ENCODE measurements at places on chromosomes 1 and 21.

DNA sequence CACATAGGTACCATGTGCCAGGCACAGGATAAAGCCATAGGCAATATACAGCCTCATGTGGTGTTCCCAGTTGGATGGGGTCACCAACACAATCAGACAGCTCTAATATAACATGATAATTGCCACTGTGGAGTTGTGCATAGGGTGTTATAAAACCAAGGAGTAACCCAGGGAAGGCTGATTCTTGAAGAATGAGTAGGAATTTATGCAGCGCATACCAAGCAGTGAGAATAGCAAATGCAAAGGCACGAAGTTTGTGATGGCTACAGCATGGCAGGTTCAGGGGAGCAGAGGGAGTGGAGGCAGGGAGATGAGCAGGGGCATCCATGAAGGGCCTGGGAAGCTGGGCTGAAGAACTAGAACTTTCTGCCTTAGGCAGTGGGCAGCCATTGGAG, 20.4 kb upstream of the SLC2A1 start:
- DNase-seq = no peak

GRCh38 chr1:186672131-186672530, 8.1 kb downstream of the PTGS2 start:
- no peak for DNase-seq

DNA sequence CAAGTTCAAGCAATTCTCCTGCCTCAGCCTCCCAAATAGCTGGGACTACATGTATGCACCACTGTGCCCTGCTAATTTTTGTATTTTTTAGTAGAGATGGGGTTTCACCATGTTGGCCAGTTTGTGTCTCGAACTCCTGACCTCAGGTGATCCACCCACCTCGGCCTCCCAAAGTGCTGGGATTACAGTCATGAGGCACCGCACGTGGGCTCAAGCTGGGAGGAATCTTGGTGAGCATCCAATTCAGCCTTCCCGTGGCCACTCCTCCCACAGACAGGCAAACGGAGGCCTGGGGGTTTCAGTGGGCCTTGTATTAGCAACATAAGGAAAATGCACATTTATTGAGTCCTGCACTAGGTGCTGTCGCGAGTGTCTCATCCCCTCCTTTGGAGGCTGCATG, 24.5 kb upstream of the VWA5B1 start:
- DNase-seq = no peak

DNA sequence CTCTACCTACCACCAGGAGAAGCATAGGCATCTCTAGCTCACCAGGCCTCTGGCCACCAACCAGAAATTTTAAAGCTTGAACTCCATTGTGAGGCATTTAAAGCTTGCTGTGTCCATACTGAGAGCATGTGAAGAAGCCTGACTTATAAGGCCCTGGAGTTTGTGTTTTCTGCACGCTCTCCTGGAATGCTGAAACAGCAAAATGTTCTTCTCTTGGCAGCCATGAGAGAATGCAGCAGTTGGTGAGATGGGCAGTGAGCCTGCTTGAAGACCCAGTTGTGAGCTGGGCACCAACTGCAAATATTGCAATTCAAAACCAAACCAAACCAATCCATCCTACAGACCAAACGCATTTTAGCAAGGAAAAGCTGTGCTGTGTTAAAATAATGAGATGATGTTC, 170.0 kb upstream of the IVNS1ABP start:
- no peak for DNase-seq

- no peak for DNase-seq
These were observed 215.5 kb upstream of the USP25 start for GRCh38 chr21:15514073-15514946.

Measured in vagina (tissue), 2 donors.